ENCODE measurements at places on chromosomes 11 and 22.

- DNase-seq = no peak
These were observed 73.5 kb upstream of the PPARA start for GRCh38 chr22:46076651-46077339.

DNA sequence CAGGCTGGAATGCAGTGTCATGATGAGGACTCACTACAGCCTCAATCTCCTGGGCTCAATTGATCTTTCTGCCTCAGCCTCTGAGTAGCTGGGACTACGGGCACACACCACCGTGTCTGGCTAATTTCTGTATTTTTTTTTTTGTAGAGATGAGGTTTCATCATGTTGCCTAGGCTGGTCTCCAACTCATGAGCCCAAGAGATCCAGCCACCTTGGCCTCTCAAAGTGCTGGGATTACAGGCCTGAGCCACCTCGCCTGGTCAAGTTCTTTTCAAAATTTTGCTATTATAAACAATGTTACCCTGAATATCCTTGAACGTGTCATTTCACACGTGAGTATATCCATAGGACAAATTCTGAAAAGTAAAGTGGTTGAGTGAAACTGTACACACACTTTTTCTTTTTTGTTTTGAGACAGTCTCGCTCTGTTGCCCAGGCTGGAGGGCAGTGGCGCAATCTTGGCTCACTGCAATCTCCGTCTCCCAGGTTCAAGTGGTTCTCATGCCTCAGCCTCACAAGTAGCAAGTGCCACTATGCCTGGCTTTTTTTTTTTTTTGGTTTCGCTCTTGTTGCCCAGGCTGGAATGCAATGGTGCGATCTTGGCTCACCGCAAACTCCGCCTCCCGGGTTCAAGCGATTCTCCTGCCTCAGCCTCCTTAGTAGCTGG lies 21.6 kb upstream of the EP300 start:
- DNase-seq = no peak

DNA sequence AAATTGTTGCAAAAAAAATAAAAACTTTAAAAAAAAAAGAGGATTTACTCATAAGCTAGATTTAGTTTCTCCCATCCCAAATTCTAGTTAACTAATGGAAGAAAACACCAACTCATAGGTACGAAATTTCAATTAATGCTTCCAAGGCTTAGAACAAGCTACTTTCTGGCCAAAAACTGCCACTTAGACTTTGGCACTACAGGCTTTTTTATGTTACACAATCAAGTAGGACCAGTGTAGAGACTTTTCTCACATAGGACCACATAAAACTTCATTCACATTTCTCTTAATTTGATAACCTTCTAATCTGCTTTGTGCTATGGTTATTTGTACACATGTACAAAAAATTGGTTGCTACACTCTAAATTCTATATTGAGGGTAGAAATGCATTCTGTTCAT lies 3.1 kb downstream of the ST13 start:
- DNase-seq = no peak

- DNase-seq = no peak
These were observed 59.7 kb upstream of the RASD2 start for GRCh38 chr22:35480627-35481550.
